ENCODE measurements at places on chromosomes 3 and 15. TPM values are rescaled to one million over a fixed set of nuclear protein-coding genes. Genes with fewer than 3 reads are reported as not detected.
A peak's percentile ranks its signal among the peaks of the same experiment; 100 is the strongest.

DNA sequence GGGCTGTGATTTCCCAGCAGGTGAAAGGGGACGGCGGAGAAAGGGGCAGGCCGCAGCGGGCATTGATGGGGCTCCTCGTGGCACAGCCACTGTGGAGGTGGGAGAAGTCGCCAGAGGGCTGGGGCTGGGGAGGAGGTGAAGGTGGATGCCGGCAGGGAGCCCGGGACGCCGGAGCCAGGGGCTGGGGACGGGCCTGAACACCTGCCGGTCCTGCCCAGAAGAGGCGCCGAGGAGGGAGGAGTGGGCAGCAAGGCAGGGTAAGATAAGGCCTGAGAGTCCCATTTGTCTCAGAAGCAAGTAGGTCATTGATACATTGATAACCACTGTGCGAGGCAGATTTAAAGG, 571 bp upstream of the RARRES1 start:
- no peak for DNase-seq

DNA sequence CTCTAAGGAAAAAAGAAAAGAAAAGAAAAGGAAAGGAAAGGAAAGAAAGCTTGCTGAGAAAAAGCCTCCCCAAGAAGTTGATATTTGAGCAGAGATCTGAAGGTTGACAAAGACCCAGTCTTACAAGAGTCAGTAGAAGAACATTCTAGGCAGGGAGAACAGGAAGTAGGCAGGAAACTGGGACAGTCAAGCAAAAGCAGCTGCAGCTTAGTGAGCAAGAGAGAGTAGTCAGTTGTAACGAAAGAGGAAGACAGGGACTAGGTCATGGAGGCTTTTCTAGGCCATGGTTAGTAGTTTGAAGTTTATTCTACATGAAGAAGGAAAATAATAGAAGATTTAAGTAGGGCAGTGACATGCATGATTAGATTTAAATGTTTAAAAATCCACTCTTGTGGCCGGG, 31.8 kb upstream of the KLHL6 start:
- no peak for DNase-seq

DNA sequence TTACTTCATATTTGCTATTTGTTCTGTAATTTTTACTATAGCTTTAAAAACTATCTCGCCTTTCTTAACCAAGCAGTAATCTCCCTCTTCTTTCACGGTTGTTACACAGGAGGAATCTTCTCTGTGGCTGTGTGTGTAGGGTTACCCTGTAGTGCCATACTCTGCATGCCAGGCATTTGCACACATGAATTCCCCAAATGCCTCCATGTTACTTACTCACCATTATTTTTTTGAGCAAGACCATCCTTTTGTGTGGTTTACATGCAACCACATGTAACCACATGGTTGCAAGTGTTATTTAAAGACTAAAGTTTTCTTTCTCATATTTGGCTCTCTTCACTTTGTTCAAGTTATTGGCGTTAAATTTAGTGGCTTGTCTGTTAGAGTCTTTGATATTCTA, 45.5 kb downstream of the HPS3 start:
- peak; percentile 55 for DNase-seq

DNA sequence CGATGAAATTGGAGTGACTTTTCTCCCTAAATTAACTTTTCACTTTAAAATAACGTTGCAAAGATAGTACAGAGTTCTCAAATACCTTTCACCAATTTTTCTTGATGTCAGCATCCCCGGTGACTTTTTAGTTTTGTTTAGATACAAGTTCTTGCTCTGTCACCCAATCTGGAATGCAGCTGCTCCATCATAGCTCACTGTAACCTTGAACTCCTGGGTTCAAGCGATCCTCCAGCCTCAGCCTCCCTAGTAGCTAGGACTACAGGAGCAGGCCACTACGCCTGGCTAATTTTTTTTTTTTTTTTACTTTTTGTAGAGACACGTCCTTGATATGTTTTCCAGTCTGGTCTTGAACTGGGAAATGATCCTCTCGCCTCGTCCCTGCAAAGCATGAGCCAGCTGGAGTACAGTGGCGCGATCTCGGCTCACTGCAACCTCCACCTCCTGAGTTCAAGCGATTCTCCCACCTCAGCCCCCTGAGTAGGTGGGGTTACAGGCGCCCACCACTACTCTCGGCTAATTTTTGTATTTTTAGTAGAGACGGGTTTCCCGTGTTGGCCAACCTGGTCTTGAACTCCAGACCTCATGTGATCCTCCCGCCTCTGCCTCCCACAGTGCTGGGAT, 747 bp downstream of the NSUN3 start:
- no peak for DNase-seq

- peak; percentile 48 for DNase-seq
Measured at GRCh38 chr15:64697911-64698369, 77.4 kb downstream of the RBPMS2 start.

DNA sequence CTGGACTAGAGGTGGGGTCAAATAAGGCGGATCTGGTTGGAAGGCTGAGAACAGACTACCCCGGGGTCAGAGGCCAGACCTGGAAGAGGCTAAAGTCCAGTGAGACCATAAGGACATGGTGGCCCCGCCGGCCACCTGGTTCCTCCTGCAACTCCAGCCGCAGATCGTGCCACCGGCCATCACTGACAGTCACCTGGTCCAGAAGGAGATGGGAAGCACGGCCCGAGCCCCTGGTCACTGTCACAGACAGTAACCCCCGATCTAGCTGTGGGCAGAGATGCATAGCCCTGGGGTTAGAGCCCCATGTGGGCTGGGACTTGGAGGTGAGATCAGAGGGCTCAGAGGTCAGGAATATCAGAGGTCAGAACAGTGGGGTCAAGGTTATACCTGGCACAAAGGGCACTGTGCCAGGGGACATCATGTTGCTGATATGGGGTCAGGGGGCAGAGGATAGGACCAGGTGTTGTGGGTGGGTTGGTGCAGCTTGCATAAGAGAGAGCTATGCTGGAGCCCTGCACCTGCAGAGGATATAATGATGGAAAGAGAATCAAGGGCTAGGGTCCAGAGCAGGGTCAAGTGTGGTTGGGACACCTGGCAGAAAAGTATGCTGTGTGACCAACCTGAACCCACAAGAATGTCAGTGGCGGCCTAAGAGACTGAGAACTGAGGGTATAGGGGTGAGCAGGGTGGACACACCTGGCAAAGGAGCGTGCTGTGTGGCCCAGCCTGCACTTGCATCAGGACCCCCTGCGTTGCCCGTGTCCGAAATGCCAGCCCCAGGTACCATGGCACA, 9.6 kb downstream of the CELSR3 start:
- no peak for DNase-seq

DNA sequence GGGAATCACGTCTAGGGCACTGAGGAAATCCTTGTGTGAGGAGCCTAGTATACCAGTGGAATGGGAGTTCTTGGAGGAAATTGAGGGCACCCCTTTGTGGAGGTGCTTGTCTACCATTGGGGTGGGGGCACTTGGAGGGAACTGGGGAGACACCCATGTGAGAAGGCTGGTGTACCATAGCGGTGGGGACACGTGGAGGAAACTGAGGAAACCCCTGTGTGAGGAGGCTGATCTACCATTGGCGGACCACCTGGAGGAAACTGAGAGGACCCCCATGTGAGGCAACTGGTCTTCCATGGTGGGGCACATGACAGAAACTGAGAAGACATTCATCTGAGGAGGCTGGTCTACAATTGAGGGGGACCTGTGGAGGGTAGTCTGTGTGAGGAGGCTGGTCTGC, 164.5 kb downstream of the FBLN2 start:
- peak; percentile 27 for DNase-seq

DNA sequence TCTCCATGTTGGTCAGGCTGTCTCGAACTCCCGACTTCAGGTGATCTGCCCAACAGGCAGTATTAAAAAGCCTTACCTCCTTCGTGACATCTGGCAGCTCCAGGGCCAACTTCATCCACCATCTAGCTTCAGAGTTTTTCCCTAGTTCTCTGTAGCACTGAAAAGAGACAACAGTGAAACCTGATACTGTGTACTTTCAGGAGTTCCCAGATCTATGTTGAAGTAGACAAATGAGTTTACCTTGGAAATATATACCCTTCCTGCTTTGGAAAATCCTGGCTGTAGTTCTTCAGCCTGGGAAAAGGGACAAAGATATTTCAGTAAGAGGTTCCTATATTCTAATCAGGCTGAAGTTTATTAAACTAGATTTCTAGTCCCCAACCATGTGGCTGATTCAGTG, 18.0 kb downstream of the RMDN3 start:
- no peak for DNase-seq

- DNase-seq = no peak
Measured at GRCh38 chr15:56915888-56916287, 2.6 kb upstream of the TCF12 start.

- DNase-seq = peak; percentile 47
Measured at GRCh38 chr15:76057332-76058000, 2.3 kb upstream of the TMEM266 start.

DNA sequence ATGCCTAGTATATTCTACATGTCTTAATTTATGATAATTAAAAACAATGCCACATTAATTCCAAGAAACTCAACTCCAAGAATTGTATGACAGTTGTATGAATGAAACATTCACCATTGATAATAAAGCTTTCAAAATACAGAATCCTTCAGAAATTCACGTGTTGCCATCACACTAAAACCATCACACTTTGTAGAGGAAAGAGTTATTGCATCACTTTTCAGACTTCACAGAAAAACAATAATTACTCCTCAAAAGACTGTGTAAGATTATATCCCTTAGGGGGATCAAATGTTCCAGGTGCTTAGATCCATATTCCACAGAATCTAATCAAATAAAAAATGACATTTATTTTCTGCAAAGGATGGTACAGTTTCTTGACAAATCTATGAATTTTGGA, 85.0 kb downstream of the OSBPL10 start:
- DNase-seq = no peak

DNA sequence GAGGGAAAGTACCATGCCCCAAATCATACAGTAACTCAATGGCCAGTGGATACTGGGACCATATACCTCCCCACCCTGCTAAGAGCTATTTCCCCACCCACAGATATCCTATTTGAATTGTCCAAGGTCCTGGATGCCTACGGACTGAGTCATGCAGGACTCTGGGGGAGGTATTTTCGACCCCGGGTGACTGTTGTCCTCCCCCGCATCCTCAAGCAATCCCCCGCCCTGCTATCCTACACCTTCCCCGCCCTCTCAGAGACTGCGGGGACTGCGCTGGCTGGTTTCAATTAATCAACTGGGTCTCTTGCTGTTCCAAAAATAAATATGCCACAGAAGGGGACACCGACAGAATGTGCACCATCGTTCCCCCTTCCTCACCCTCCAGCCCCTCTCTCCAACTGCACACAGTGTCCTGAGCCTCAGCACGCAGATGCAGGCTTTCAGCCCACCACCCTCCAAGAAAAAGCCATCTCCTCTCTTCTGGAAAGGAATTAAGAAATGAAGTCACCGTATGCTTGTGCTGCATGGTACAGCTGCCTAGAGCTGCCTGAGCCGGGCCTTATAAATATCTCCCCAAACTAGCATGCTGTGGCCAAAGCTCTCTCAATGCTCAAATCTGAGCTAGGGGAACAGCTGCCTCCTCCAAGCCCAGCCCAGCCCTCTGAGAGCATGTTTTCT, 8.1 kb downstream of the CAV3 start:
- no peak for DNase-seq

DNA sequence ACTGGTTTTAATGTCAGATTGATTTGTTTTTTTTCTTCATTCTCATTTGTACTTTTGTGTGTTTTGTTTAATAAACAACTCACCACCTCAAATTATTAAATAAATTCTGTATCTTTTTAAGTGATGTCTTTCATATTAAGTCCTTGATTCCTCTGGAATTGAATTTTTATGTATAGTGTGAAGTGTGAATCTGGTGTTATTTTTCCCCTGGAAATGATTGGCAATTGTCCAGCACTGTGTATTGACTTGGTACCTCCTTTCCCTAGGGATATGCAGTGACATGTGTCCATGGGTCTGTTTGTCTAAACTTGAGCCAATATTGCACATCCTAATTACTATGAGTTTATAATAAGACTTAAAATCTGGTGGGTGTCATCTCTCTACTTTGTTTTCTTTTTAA, 2.1 kb downstream of the RNU5B-1 start:
- DNase-seq = no peak

DNA sequence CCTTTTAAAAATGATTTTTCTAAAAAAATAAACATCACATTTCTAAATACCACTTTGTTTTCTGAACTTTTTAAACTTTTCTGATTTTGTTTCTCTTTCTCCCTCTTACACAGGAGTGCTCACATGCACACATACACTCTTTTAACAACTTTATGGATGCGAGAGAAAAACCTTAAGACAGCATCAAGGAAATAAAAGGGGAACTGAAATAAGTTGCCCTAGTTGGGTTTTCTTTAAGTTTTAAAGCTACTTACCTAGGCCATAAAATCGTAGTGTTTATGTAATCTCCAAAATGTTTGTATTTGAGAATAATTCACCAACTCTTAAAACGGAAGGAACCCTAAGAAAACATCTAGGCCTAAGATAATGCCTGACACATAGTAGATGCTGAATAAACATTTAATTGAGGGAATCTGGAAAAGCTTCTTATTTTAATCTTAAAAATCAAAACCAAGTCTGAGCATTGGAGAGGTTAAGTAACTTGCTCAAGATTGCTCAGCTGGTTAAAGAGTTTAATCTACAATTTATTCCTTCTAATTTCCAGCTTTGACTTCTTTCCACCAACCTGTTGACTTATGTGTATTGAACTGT, 1.2 kb upstream of the BBX start:
- DNase-seq = no peak

- no peak for DNase-seq
Measured at GRCh38 chr3:21826416-21826815, 75.4 kb upstream of the ZNF385D start.

DNA sequence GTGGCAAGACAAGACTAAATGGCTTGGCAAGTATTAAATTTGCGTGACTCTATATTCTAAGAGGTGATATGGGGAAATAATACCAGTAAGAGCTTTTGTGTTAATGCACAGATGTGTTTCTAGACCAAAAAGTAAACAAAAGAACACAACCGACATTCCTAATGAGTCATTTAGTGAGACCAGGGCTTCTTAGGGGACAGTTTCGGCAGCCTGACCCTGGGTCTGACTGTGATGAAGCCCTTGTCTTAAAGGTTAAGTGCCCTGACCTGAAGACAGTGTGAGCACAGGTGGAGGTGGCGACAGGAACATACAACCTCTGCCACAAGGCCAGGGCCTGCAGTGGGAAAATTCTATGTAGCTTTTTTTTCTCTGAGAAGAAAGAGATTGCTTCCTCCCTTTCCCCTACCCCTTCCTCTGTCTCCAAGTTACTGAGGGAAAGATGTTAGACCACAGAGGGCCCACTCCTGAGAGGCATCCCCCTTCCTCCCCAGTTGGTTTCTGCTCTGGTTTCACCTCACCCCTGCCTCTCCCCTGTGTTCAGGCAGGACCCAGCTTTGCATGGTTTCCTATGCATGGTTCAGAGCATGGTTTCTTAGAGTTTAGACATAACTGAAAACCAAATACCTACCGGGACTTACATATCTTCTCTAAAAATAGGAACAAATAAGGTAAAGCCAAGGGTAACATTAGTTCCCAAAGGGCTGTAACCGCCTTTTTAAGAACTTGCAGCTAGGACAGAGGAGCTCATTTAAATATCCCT, 24.8 kb upstream of the CMTM7 start:
- DNase-seq = no peak

SLC25A38 gene
- total RNA-seq = 55.9 TPM

ZKSCAN7 gene
- total RNA-seq = 1.9 TPM

CD96 gene
- 290 TPM for total RNA-seq

CP gene
- not detected for total RNA-seq

LTK gene
- total RNA-seq = 0.30 TPM

TRPM1 gene
- total RNA-seq = 0.06 TPM

All from activated CD8-positive, alpha-beta memory T cell treated with anti-CD3 and anti-CD28 coated beads, Interleukin-2, amount 10 ng/mL, durations not matched to agents 7 days and 5 days (primary cell).